ENCODE measurements at places on chromosomes 12 and 14.

GRCh38 chr12:116441292-116441691 is 117.9 kb upstream of the MAP1LC3B2 start:
- DNase-seq: no peak

- DNase-seq: peak; percentile 17
Measured at GRCh38 chr14:100850841-100851585, 25.1 kb downstream of the MEG3 start.

- DNase-seq: no peak
Measured at GRCh38 chr14:99246536-99247097, 25.4 kb downstream of the BCL11B start.

- DNase-seq: no peak
Measured at GRCh38 chr14:20611277-20611676, 20.1 kb upstream of the RNASE12 start.

DNA sequence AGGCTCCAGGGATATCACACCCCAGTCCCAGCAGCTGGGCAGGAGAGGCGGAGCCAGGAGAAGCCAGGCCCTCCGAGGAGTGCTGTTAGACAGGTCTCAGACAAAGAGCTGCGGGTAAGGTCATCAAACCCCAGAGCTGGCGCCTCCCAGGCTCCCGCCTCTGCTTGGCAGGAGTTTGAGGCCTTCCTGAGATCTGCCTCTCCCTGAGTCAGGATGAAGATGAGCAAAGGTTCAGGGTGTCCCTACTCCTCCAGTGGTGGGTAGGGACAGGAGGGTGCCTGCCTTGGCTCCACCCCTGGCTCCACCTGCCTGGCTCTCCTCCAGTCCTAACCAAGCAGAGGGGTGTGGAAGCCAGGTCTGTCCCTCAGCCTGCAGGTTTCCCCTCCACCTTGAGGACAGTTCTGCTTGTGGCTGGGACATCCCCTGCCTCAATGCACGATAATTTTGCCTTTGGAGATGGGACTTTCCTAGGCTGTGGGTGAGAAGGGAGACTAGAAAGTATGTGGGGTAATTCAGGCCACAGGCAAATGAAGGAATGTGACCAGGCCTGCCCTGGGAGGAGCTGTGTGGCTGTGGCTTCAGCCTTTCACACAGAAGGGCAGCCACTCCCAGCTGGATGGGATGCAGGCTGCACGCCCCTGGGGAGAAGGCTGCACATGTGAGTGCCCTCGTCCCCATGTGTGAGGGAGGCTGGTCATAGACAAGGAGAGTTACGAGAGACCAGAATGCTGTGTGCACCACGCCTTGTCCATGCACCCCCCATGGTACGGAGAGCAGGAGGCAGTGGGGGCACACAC is 2.2 kb downstream of the PLEKHG6 start:
- DNase-seq: peak; percentile 54

DNA sequence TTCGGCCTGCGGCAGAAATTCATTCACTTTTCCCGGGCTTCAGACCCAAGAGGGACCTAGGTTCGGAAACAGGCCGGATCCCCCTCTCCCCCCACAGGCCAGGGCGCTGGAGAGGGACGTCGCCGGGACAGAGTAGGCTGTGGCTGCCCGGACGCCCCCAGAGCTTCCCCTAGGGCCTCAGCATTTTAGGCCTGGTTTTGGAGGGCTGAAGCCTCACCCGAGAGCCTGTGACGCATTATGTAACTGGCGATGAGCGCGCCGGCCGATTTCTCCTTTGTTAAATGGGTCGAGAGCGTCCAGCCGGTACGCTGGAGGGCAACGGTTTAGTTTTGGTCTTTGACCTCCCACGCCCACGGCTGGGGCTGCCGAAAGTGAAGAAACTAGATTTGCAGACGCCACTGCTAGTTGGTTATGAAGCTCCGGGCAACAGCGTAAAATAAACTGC is 657 bp downstream of the PEBP1 start:
- DNase-seq: no peak

DNA sequence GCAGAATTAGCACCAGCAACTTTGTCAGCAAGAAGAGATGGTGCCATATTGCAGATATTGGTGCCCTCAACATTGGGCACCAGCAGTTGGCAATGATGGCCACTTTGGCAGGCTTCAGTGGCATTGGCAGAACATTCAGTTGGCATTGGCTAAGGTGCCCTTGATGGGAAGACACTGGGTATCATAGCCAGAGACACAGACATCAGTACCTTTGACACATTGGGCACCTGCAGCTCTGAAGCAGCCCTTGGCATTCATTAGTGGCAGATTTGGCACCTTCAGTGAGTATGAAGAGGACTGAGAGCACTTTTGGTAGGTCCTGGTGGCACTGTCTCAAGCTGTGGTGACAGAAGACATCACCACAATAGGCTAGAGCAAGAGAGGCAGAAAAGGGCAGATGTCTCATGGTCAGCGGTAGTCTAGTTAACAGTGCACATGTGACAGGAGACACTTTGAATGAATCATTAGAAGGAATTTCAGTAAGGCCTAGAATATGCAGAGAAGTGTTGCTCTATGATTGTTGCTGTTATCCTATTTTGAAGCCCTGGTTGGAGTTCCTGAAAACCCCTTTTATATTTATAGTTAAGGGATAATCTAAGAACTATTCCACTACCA is 422.2 kb downstream of the APAF1 start:
- DNase-seq: no peak

- no peak for DNase-seq
Measured at GRCh38 chr12:117227000-117227653, 36.9 kb upstream of the FBXO21 start.

GRCh38 chr12:1073652-1074051 is 82.6 kb downstream of the ERC1 start:
- no peak for DNase-seq

DNA sequence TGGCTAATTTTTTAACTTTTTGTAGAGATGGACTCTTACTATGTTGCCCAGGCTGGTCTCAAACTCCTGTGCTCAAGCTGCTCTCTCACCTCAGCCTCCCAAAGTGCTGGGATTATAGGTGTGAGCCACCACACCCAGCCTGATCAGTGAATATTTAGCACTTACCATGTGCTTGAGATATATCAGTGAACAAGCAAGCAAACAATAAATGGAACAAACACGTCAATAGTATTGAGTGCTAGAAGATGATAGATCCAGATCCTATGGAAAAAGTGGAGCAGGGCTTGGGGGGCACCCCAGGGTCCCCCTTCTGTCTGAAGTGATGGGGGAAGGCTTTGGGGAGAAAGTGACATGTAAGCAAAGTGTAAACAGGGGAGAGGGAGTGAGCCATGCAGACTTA is 83.8 kb downstream of the NT5DC3 start:
- DNase-seq: no peak

DNA sequence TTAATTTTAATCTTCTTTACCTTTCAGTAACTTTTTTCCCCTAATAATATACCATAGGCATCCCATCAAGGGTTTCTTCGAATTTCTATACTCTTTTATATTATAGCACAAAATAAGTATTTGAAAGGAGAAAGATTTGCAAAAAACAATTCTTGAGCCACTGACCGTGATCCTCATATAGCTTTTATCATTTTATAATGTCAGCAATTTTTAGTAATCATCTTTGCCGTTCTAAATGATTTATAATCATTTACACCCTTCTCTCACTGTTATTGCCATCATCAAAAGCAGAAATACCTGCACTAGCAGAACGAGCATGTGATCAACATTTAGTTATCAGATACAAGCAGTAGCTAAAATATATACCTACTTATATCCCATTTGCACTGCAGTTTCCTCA is 16.9 kb downstream of the PTPRQ start:
- DNase-seq: no peak

GRCh38 chr12:25594376-25594775 is 41.3 kb upstream of the LMNTD1 start:
- no peak for DNase-seq

DNA sequence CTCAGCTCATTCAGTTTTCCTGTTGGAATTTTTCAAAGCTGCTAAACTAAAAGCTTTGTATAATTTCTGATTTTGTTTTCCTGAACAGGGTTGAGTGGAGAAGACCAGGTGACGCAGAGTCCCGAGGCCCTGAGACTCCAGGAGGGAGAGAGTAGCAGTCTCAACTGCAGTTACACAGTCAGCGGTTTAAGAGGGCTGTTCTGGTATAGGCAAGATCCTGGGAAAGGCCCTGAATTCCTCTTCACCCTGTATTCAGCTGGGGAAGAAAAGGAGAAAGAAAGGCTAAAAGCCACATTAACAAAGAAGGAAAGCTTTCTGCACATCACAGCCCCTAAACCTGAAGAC is 367.1 kb upstream of the OR4E1 start:
- no peak for DNase-seq

- DNase-seq: no peak
Measured at GRCh38 chr12:111105294-111105693, 184.9 kb upstream of the MYL2 start.

- DNase-seq: no peak
Measured at GRCh38 chr12:109503611-109504010, 26.2 kb downstream of the UBE3B start.

GRCh38 chr14:33755358-33755757 is 195.5 kb downstream of the EGLN3 start:
- no peak for DNase-seq

DNA sequence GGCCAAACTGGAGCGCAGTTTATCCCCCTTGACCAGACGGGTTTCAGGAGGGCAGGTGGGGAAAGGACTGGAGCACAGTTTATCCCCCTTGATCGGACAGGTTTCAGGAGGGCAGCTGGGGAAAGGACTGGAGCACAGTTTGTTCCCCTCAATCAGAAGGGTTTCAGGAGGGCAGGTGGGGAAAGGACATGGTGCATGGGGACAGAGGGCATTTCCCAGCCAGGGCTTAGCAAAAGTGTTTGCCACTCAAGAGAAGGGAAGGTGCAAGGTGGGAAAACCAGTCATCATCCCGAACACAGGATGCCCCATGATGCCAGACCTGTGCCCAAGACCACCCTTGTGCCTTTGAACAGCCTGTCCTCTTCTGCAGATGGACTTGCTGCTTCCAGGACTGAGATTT is 54.7 kb downstream of the SPTB start:
- no peak for DNase-seq

DNA sequence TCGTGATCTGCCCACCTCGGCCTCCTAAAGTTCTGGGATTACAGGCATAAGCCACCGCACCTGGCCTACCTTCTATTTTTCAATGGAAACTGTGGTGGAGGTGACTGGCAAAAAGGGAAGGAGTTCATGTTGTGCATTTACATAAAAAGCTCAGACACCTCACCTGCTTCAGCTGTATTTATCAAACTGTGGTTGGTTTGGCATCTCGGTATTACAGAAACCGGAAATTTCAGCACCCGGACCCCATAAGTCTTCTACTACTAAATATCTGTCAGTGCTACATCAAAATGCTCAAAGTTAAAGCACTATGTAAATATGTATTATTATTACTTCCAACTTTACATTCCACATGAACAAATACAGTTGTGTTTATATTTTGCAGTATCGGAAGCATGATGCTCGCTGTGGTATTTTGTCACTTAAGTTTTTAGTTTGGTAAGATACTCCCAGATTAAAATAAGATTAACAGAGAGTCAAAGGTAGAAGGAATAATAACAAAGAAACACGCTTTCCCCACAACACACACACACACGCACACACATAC is 95.4 kb downstream of the ITPR2 start:
- no peak for DNase-seq

GRCh38 chr12:29208936-29209701 is 60.0 kb downstream of the FAR2 start:
- no peak for DNase-seq

DNA sequence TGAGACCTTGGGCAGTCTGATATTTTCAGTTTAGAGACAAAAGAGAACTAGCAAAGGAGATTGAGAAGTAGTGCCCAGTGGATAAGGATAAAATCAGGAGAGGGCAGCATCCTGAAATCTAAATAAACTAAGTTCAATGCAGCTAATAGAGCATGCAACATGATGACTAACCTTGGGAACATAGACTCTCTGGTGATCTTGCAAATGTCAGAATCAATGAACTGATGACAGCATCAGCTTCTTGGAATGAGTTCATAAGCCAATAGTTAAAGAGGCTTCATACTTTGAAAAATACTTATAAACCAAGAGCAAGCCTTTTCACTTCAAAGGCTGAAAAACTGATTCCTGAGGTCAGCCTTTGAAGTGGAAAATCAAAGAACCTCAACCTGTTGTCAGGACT is 8.2 kb downstream of the TAS2R19 start:
- no peak for DNase-seq

- no peak for DNase-seq
Measured at GRCh38 chr14:88194531-88194930, 128.5 kb downstream of the KCNK10 start.

Data from NCI-H774 (cell line).